NCI-H187 (cell line): ENCODE measurements at places on chromosomes 11 and 22.

DNA sequence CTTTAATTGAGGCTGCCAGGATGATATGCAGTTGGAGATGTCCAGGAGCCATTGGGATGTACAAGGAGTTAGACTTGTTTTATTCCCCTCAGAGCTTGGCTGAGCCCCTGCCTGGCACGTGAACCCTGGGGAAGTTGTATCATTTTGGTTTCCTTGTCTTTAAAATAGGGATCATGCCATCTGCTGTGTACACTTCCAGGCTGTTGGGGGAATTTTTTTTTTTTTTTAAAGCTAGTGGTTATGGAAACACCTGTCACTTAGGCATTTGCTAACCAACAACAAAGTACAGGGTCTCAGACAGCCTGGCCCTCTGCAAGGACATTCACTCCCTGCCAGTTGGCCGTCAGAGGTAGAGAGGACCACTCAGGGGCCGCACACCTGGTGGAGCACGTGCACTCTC, 8.5 kb upstream of the RAB1B start:
- no peak for DNase-seq

GRCh38 chr11:3865388-3866193, 10.1 kb downstream of the STIM1 start:
- no peak for DNase-seq

DNA sequence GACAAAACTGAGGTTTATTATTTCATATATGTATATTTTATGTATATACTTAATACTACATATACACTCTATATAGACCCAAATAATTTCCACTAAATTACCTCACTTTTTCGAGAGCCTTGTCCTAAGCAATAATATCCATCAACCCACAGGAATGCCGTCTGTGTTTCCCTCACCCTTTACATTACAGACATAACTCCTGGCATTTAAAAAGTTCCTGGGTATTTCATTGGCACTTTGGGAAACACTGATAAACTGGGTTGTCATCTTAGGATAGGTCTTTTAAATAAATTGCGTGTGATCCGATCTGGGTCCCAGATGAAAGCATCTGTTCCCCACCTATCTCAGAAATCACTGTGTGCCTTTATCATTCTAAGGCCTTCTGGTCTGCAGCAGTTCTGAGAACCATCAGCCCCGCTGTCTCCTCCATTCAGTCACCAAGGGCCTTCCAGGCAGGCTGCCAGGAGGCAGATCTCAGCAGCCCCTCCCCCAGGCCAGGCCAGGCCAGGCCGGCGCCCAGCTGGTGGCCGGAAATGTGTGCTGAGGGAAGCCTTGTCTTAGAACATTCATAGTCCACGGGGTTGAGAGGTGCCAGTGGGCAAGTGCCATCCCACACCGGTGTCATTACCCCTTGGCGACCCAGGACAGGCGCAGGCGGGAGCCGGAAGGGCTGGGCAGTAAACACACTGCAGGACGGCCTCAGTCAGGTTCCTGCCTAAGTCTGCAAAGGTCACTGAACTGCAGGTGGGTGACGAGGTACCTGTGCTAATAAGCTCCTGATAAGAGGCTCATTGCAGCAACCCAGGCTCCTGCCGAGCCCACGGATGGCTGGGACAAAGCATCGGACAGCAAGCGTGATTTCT, 3.3 kb downstream of the FGF19 start:
- no peak for DNase-seq

DNA sequence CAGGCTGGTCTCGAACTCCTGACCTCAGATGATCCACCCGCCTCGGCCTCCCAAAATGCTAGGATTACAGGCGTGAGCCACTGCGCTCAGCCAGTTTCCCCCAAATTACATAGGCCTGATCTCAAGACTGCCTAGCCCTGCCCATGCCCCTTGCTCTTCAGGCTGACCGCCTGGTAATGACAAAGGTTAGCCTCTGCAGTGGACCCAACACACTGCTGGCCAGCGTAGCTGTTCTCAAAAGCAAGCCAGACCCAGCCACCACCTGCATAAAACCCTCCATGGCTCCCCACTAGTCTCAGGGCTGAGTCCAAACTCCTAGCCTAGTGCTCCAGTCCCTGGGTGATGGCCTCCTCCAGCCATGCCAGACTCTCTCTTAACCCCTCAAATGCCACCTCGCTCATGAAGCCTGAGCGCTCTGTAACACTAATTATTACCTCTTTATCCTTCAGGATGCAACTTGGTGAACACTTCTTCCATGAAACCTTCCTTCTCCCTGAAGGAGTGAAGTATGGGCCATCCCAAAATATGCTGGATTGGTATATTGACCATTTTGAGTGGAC, 836 bp upstream of the RSPH14 start:
- no peak for DNase-seq

- no peak for DNase-seq
Observed at GRCh38 chr11:72191961-72192381, at the start of gene FOLR1. TSS of gene FOLR1 (plus strand) at chr11:72192140. CDS start at chr11:72192174, 34 bp downstream.

DNA sequence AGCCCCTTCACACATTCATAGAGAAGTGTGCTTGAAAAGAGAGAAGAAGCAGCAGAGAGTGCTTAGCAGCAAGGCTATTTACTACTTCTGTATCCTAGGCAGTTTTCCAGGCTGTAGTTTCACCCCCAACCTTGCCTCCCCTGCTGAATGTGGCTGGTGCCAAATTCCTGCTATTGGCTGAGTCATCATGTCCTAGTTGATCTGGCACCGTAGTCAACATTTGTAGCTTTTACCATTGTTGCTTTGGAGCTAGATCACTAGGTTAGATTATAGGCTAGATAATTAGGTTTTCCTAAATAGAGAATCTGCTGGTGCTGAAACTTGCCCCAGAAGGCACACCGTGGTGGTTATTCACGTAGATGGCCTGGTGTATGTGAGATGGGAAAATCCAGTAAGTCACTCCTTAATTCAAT, 32.7 kb downstream of the ARHGAP42 start:
- DNase-seq, result no peak

DNA sequence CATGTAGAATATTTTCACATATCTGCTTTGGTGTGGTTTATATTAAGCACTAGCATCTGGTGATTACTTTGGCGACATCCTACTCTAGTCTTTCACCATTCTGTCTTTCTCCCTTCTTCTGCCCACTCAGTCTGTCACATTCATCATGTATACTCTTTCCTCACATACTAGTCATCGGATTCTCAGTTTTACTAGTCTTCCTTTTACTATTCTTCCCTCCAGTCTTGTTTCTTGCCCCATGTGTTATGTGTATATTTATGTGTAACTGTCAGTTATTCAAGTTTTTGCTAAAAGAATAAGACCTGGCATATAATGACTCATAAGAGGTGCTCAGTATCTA, 4.6 kb upstream of the DIXDC1 start:
- no peak for DNase-seq

DNA sequence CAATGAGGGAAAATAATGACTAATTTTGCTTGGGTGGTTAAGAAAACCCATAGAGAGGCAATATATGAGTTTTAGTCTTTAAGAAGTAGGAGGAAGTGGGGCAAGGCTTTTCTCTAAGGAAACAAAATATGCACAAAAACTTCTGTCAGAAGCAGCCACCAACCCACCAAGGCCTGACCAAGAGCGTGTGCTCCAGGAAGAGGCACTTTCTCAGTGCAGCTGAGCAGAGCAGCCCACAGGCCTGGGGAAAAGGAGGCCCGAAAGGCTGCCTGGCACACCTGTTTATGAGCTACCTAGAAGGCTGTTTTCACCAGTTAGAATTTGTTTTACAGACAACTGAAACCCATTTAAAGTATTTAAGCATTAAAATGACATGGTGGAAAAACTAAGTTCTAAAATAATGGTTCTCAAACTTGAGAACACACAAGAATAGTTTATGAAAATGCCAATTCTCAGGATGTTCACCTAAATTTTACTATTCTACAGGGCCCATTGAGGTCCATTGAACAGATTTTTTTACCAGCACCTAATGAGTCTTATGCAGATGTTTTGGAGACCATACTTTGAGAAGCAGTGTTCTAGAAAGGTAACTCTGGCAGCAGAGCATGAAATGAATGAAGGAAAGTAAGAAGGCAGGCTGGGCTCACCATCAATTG, 160.5 kb upstream of the DDI1 start:
- DNase-seq, result no peak

- DNase-seq, result no peak
Observed at GRCh38 chr11:66739983-66740382, 11.0 kb upstream of the SPTBN2 start.

- no peak for DNase-seq
Observed at GRCh38 chr22:42317691-42318547, 47.5 kb upstream of the TCF20 start.

DNA sequence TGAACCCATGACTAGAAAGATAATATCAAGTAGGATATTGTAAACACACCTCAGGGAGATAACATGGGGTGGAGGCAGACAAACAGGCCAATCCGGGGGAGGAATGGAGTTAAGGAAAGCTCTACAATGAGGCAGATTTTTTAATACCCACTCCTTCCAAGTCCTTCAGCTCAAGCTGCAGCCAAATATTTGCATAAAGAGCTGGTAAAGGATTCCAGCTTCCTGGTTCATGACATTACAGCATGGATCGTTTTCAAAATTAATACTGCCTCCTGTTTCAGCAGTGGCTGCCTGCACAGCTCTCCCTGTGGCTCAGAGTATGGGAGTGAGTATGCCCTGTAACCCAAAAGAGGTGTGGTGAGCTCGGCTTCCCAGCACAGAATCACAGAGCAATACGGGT, 5.1 kb downstream of the POU2AF3 start:
- peak; percentile 20 for DNase-seq

- DNase-seq, result no peak
Observed at GRCh38 chr22:17446698-17447097, 77.4 kb downstream of the CECR2 start.

DNA sequence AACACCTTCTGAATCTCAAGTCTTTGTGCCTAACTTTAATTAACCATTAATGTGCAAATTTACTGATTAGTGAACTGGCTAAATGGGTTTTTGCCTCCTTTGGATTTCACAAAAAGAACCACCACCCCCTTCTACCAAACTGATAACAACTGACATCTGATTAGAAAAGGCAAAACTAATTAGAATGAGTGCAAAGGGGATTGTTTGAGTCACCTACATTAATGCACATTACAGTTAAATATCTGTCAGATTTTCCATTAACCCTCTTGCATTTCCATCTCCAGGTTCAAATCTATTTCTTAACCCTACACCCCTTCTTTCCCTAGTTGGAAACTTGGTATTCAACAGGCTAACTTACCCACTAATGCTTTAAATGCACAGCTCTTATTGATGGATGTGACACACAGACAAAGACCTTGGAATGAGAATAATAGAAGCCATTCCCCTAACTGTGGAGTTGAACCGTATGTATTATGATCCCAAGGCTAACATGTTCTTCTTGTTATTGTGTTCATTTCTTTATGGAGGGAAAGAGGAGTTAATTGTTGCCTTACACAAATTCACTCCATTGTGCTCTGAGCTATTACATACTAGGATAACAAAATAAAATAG, 161.5 kb upstream of the MTMR2 start:
- DNase-seq, result no peak

DNA sequence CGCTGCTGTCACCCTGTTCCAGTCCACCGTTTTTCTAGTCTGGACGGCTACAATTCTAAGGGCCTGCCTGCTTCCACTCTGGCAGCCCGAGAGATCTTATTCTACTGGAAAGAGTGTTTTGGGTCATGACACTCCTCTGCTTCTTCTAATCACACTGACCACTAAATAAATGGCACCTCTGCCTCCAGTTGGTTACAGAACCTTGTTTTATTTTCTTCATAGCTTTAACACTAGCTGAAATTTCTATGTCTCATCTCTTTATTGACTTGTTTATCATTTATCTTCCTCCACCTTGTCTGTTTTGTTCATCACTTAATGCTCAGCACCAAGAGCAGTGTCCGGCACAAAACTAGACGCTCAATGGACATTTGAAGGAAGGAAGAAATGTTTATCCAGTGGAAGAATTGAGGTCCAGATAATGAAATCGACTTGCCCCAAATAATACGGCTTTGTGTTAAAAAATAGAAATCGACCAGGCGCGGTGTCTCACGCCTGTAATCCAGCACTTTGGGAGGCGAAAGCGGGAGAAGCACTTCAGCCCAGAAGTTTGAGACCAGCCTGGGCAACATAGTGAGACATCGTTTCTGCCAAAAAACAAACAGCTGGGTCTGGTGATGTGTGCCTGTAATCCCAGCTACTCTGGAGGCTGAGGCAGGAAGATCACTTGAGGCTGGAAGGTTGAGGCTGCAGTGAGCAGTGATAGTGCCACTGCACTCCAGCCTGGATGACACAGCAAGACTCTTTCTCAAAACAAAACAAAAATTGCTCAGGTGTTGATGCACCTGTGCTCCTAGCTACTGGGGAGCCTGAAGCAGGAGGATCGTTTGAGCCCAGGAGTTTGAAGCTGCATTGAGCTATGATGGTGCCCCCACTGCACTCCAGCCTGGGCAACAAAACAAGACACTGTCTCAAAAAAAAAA, 693 bp upstream of the PRR14L start:
- DNase-seq, result no peak

DNA sequence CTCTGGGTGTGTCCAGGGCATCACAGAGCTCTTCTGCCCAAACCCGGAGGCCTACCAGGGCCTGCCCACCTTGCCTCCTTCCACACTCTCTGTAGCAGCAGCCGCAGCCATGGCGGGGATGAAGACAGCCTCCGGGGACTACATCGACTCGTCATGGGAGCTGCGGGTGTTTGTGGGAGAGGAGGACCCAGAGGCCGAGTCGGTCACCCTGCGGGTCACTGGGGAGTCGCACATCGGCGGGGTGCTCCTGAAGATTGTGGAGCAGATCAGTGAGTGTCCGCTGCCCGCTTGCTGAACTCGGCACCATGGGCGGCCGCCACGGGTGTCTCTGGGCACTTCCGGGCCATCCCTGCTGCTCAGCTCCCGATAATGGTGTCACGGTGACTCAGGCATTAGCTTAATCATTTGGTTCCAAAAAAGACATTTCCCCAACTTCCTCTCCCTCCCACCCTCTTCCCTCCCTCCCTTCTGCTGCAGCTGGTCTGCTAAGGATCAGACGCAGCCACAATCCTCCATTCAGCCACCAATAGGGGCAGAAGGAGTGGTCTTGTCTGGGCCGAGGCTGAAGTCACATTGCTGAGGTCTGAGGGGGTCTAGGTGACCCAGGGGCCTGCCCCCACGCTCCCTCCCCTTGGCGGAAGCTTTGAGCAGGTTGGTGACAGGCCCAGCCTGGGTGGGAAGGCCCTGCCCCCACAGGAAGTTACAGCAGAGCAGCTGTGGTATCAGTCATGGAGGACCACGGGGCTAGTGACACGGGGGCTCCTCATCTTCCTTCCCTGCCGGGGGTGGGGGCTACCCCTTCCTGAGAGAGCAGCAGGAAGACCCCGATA, 950 bp downstream of the FERMT3 start:
- DNase-seq, result no peak

DNA sequence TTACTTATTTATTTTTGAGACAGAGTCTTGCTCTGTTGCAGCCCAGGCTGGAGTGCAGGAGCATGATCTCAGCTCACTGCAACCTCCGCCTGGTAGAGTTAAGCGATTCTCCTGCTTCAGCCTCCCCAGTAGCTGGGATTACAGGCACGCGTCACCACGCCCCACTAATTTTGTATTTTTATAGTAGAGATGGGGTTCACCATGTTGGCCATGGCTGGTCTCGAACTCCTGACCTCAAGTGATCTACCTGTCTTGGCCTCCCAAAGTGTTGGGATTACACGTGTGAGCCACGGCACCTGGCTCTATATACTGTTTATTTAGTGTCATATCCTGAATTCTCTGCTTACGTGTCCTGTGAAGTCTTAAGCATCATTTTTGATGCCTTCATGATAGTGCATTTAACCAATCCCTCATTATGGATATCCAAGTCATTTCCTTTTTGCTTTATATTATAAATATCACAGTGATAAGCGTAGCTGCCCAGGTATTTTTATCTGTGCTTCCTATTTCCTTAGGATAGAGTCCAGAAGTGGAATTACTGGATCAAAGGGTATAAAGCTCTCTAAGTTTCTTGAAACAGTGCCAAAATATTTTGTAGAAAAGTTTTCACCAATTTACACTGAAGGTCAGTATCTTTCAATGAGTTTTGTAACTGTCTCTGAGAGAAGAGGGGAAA, 871 bp upstream of the SIDT2 start:
- no peak for DNase-seq
